ENCODE measurements at places on chromosomes 5 and 9.
A peak's percentile ranks its signal among the peaks of the same experiment; 100 is the strongest.

DNA sequence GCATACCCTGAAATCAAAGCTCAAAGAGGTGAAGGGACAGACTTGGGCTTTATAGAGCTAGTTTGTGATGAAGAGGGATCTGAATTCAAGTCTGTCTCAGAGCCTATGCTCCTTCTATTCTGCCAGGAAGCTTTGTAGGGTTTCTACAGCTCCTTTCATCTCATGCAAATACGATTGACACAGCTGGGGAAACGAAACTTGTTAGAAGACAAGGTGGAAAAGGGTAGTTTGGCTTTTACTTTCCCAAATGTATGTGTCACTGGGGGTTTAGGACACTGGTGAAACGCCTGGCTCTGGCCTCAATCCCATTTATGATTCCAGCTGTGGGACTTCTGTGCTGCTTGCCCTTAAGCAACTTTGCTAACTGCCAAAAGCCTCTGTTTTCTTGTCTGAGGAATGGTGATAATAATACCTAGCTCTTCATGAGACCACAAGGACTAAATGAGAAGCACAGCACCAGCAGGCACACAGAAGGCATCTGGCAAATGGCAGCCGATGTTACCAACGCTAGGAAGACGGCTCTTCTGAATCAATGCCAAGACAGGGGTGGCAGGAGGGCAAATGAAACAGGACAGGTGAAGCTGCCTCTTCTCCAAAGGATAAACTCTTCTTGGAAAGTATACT is 70.3 kb upstream of the EQTN start:
- no peak for DNase-seq

DNA sequence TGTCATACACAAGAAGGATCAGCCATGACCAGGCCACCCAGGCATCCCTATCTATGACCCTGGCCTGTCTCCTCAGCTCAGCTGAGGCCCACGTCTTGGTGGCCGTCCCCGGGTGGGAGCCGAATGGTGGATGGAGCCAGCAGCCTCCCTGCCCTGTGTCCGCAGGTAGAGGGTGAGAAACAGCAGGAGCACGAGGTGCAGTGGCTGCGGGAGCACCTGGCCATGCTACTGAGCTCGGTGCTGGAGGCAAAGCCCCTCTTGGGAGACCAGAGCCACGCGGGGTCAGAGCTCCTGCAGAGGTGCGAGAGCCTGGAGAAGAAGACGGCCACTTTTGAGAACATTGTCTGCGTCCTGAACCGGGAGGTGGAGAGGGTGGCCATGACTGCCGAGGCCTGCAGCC is 24.5 kb downstream of the FBXW5 start:
- no peak for DNase-seq

DNA sequence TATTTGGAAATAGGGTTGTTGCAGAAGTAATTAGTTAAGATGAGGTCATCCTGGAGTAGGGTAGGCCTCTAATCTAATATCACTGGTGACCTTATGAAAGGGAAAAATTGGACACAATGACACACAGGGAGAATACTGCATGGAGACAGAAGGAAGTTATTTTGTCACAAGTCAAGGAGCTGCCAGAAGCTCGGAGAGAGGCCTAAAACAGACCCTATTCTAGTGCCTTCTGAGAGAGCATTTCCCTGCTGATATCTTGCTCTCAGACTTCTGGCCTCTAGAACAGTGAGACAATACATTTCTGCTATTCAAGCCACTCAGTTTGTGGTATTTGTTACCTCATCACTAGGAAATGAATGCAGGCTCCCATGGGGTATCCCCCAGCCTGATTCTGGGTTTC is 332.9 kb downstream of the CSNK1G3 start:
- DNase-seq, result no peak

DNA sequence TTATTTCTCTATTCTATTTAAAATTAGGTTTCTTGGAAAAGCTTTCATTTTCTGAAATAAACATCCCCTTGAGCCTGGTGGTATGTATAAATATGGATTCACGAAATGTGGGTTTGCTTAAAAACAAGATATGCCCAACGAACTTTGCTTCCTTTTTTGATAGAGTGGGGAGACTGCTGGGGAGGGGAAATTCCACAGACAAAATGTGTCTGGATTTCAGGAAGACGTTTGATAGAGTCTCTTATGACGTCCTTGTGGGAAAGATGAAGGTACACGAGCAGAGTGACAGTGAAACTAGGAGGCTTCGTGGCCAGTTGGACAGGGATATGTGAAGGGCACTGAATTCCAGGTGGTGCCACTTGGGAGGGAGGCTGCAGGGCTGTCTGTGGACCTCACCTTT is 84.5 kb upstream of the RPS23 start:
- no peak for DNase-seq

GRCh38 chr5:93055561-93055960 is 525.5 kb downstream of the NR2F1-AS1 start:
- no peak for DNase-seq

- DNase-seq, result no peak
These were observed 810.3 kb upstream of the ACO1 start for GRCh38 chr9:31574006-31574765.

DNA sequence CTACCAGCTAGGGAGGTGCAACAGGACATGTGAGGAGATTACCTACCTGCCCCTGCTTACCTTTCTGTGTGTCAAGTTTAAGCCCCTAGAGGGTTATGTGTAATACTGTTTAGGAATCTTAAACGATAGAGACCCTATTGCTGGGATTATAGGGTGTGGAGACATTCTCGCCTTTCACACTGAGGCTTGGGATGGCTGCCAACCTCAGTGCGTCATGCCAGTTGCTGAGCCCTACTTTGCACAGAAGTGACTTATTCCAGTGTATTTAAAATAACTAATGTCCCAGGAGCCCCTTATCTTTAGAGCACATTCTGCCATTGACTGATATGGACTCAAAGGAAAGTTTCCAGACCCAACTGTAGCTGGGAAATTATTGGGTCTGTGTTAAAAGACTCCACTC is 76.6 kb upstream of the XPA start:
- DNase-seq, result no peak

DNA sequence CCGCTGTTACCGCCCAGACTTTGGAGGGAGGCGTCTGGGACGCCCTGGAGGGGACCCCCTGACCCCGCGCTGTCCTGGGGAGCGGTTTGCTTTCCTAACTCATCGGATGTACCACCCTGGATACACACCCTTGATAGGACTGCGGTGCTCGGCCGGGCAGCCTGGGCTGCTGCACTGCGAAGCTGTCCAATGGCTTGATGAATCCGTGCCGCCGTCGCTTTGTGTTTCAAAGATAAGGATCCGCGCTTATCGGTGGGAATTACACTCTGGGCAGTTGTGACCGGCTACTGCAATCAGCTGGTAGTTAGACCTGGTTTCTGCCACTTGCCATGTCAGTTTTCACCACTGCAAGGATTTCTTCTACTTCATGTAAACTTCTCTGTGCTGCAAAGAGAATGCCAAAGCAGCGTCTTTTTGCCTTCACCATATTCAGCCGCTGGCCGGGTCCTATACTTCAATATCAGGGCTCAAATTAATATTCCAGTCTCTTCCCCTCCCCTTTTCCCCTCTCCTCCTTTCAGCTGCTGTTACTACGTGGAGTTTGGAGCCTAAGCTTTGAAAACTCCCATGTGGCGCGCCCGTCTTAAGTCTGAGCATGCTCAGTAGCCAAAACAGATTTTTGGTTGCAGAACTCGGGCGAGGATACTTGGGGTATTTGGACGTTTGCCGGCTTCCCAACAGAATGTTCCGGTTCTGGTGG is 727 bp downstream of the SMAD5 start:
- peak; percentile 51 for DNase-seq

- no peak for DNase-seq
These were observed 89.4 kb downstream of the OTULIN start for GRCh38 chr5:14753947-14754346.

DNA sequence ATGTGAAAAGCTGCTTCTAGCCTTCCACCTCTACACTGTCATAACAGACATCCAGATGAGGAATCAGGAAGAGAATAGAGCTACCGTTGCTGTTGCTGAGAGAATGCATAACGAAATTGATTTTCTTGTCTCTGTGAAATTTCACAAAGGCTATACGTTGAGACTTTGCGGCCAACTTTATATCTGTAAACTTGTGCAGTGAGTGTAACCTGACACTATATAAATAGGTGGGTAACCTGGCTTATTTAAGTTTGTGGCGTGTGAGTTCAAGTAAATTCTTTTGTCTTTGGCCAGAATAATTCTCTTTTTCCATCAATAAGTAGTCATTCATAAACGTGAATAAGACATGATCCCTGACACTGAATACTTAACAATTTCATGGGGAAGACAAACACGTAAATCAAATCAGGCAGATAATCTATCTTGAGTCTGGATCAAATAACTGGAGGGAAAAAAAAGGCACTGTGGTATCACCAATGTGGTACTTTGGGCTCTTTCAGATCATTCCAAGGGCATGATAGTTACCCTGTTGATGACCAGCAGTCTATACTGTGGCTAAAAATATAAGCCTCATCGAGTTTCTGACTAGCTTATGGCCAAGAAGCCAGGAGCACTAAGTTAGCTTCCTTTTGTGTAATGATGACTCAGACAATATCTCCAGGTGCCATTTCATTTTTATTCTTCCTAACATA is 98.2 kb upstream of the RASA1 start:
- DNase-seq, result no peak

GRCh38 chr9:95048225-95049087 is 269.1 kb downstream of the FANCC start:
- DNase-seq, result peak; percentile 69

DNA sequence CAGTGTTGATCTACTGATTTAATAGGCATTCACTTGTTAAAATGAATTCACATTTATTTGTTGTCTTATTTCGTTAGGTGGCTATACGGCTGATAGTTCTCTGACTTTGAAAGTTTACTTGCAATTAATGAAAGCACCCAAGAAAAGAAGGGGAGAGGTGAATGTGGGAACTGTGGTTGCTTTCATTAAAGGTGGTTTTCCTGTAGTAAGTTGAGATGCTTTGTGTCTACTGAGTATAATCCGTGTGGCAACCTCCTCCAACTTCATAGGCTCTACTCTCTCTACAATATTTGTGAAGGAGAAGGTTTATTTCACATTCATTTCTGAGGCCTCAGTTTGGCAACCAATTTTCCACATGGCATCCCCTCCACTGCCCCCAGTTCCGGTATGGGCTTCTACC is 12.8 kb upstream of the MACIR start:
- DNase-seq, result no peak

DNA sequence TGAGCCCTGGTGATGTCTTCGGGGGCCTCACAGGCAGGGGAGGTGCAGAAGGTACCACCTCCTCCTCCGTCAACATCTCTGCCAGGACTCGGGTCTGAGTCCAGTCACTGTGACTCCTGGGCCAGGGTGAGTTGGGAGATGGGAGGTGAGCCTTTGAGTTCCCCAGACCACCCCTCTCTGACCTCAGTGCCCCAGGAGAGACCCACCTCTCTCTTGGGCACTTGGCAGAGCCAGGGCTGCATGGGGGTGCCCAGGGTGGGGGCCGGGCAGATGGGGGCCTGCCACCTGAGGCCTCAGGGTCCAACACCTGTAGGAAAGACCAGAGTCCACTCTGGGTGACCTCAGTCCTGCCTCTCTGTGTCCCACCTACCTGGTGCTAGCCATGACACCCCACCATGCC is 6.8 kb downstream of the KIF12 start:
- DNase-seq, result no peak

DNA sequence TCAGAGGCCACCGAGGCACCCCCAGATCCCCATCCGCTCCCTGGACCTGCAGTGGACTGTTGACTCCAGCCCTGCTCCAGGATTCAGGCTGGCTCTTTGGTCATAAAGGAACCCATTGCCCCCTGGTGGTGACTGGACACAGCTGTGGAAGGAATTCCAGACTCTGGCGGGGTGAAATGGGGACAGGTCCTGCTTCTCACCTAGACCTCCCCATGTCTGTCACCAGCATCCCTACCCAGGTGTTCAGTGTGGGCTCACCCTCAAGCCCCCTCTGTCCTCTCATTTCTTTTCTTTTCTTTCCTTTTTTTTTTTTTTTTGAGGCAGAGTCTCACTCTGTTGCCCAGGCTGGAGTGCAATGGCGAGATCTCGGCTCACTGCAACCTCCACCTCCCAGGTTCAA is 25.5 kb upstream of the STXBP1 start:
- peak; percentile 90 for DNase-seq

DNA sequence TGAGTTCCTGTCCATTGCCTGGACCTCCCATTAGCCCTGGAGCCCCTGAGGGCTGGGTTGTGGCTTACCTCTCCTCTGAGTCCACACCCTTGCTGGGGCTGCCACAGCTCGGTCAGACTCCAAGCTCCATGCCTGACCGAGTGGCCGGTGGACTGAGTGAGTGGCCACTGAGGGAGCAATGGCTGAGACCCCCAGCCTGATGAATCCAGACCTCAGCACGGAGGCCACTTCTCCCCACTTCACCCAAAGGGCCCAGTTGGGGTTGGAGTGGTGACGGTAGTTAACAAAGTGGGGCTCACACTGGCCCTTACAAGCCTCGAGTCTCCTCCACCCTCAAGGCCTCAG is 28.8 kb downstream of the PDGFRB start:
- peak; percentile 51 for DNase-seq

DNA sequence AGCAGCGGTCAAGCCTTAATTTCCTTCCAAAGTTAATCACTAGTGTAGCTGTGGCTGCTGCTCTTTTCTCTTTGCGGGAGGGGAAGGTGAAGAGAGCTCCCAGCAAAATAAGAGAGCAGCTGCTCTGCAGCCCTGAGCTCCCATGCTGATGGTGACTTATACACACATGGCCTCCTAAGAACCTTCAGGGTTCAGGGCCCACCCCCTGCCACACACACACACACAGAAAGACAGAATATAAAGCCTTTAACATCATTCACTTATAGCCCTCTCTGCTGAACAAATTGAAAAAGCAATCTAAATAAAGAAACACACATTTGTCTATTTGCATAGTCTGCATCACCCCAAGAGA is 43.6 kb downstream of the GAS1 start:
- no peak for DNase-seq

GRCh38 chr9:135786146-135786690 is 84.2 kb downstream of the KCNT1 start:
- DNase-seq, result no peak

GRCh38 chr9:88813638-88814209 is 177.5 kb upstream of the S1PR3 start:
- no peak for DNase-seq

DNA sequence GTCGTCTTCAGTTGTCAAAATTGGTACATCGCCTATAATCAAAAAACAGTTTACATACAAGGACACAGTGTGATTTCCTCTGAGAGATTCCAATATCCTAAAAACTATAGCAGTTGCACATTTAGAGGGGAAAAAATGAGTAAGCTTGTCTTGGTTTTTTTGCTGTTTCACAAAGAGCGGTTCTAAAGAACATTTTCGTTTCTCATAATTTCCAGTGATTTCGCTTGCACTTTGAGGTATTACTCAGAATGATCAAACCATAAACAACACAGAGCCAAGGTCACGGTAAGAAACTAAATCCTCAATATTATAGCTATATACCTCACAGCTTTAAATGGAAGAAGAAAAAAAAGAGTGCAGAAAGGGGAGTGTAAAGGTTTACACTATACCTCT is 861 bp downstream of the MTX3 start:
- no peak for DNase-seq

Data from heart left ventricle (tissue), 16 donors.